T-helper 2 cell treated with Interferon-gamma antibody and Interleukin-4, amounts not matched to agents 5 μg/mL and 100 μg/mL, for 36 hours (primary cell): ENCODE measurements at places on chromosomes 12 and 14.

- H3K4me3 ChIP-seq: no peak overlapping the region
- H3K36me3 ChIP-seq: no peaks in the 10 kb centered on the region
- no peak for DNase-seq
- peaks cover 18% of the 10 kb centered on the region for H3K4me1 ChIP-seq
- no peak overlapping the region for H3K27ac ChIP-seq
- peaks cover 7% of the 10 kb centered on the region for H3K27me3 ChIP-seq
These were observed 41.7 kb upstream of the ITPR2 start for GRCh38 chr12:26874501-26875296.

DNA sequence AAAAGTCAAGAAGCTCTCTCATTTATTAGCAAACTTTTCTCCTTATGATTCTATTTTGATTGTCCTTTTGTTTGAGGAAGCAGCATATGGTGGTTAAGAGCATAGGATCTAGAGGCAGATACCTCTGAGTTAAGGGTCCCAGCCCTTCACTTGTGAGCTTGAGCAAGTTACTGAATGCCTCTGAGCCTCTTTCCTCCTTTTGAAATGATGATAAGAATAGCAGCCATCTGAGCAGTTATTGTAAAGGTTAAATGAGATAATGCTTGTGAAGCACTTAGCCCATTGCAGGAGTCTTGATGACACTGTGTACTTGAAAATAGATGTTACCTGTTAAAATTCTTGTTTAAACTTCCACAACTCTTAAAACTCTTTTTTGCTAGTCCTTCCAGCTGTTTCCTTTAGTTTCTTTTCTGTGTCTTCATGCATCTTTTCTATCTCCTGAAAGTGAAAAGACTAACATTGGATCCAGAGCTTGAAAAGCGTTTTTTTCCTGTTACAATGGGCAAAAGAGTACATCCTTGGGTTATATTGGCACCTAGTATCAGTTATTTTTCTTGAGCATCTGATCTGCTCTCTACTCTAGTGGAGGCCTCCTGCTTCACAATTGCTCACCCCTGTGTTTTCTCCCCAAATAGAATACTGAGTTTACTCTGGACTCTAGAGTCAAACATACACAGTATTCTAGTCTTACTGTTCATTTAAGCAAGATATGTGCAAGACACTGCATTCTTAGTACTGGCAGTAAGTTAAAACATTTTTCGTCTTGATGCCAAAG lies 3.1 kb downstream of the HIF1A start:
- no peaks in the 10 kb centered on the region for H3K27me3 ChIP-seq
- peak overlapping the region; percentile 98 for H3K4me3 ChIP-seq
- no peak for DNase-seq
- peaks cover 45% of the 10 kb centered on the region for H3K4me1 ChIP-seq
- H3K27ac ChIP-seq: peak overlapping the region; percentile 85

DNA sequence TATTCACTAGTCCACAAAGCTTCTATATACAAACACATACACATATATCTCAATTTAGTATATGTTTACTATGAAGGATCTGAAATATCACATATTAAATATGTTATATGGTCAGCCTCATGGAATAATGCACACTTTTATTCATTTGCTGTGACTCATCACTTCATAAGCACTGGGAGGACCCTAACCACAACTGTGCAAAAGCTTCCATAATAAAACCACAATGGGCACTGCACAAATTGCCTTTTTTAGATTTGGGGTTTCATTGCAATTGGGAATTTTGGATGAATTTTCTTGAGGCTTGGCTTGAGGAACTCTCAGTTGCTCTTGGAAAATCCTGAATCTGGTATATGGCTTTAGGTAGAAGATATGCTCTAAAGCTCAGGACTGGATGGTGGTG lies 399.4 kb downstream of the C12orf75 start:
- peaks cover 9% of the 10 kb centered on the region for H3K27me3 ChIP-seq
- H3K4me3 ChIP-seq: no peak overlapping the region
- no peak for DNase-seq

DNA sequence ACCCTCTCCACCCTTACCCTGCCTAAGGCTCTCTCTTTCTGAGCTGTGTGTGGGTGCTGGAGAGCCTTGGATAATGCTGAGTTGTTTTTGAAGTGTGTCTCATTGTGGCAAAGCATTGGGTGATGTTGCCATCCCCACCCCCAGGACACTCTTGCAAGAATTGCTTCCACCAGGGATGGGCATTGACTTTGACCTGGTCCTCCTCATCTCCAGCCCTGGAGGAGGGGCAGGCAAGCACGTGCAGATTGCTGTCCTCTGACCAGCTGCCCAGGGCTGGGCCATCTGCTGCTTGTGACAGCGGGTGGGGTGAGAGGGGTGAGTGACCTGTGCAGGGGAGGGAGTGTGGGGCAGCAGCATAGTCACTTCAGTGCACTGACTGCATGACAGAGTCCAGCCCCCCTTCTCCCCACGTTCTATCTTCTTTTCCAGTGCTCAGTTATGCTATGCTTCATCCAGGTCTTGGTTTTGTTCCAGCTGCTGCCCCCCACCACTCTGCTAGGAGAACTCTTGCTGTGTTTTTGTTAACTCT lies 26.2 kb downstream of the SUSD6 start:
- peaks cover 67% of the 10 kb centered on the region for H3K4me1 ChIP-seq
- H3K4me3 ChIP-seq: peak overlapping the region; percentile 66
- H3K27me3 ChIP-seq: no peaks in the 10 kb centered on the region
- no peak for DNase-seq
- H3K36me3 ChIP-seq: peaks cover 35% of the 10 kb centered on the region
- H3K27ac ChIP-seq: peak overlapping the region; percentile 94

DNA sequence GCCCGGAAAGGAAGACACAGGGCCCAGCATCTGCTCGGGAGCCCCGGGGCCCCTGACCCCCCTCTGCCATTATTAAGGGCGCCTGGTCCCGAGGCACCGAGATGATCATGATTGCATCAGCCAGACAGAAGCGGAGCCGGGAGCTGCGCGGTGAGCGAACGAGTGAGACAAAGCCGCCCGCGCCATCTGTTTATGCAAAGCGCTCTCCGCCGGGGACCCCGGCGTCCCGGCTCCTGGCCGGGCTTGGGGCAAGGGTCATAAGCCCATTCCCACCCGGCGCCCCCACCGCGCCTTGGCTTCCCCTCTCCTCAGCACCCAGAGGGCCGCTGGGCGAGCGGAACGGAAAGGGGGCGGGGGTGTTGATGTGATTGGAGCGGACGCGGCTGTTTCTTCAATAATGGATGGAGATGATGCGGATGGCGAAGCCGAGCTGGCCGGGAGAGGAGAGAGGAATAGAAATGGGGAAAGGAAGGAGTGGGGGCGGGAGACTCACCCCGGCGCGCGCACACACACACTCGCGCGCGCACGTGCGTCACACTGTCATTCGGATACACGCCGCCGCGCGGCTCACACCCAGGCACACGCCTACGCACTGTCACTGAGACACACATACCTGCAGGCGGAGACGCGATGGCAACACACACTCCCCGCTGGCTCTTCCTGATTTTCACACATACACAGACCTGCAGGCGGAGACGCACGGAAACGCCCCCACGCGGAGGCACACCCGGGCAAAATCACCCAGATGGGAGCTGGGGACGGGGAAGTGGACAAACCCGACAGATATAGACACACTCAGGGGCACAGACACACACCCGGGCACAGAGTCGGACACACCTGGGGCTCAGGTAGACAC lies 10.7 kb downstream of the STAC3 start:
- peaks cover 54% of the 10 kb centered on the region for H3K4me1 ChIP-seq
- peak overlapping the region; percentile 85 for H3K27ac ChIP-seq
- peaks cover 2% of the 10 kb centered on the region for H3K36me3 ChIP-seq
- peak; percentile 79 for DNase-seq
- peaks cover 45% of the 10 kb centered on the region for H3K27me3 ChIP-seq

DNA sequence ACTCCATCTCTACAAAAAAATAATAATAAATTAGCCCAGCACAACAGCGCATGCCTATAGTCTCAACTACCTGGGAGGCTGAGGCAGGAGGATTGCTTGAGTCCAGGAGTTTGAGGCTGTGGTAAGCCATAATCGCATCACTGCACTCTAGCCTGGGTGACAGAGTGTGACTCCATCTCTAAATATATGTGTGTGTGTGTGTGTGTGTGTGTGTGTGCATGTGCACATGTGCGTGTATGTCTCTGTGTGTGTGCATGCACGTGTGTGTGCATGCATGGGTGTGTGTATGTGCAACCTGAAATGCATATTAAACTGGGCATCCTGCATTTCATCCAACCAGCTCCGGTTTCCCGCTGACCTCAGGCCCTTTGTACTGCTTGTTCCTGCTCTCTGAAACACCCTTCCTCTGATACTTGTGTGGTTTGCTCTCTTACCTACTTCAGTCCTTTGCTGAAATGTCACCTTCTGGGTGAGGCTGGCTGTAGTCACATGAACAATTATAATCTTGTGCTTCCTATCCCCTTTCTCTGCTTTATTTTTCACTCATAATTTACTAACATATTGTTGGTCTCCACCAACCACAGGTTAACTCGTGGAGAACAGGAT lies 46.9 kb downstream of the PHLDA1 start:
- H3K4me1 ChIP-seq: peaks cover 41% of the 10 kb centered on the region
- peaks cover 12% of the 10 kb centered on the region for H3K36me3 ChIP-seq
- no peaks in the 10 kb centered on the region for H3K27me3 ChIP-seq
- peak overlapping the region; percentile 69 for H3K27ac ChIP-seq
- DNase-seq: no peak

DNA sequence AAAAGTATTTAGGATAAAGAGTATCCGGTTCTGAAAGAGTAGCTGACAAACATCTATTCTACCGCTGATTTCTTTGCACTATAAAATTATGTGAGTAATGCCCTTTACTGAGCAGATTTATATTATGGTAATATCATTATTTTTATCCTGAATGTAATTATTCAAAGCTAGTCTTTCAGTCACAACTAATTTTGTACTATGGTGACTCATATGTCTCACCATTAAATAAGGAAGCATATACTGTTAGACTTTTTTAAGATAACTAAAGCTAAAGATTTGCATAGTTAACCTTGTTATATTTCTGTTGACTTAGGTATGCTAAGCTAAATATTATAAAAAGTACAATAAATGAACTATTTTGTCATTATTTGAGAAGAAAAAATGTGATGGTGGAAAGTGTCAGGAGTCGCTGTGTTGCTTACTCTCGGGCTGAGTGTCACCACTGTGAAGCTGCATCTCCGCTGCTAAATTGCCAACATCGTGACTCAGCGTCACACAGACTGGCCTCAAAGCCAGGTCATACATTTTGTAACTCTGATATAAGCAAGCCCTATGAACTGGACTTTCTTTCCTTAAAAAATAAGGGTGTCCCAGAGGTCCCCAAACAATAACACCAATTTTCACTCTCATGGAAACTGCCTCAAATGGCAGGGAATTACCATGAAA lies 69.1 kb upstream of the SSTR1 start:
- no peaks in the 10 kb centered on the region for H3K27me3 ChIP-seq
- DNase-seq: no peak
- H3K4me3 ChIP-seq: no peak overlapping the region
- H3K4me1 ChIP-seq: no peaks in the 10 kb centered on the region
- H3K27ac ChIP-seq: no peak overlapping the region

GRCh38 chr12:13062669-13063068 lies 18.5 kb downstream of the FAM234B start:
- peaks cover 7% of the 10 kb centered on the region for H3K4me1 ChIP-seq
- H3K36me3 ChIP-seq: peaks cover 3% of the 10 kb centered on the region
- H3K27me3 ChIP-seq: no peaks in the 10 kb centered on the region
- DNase-seq: no peak
- no peak overlapping the region for H3K4me3 ChIP-seq

GRCh38 chr12:25384038-25384892 lies 133.5 kb upstream of the KRAS start:
- H3K4me3 ChIP-seq: peak overlapping the region; percentile 93
- H3K27me3 ChIP-seq: peaks cover 5% of the 10 kb centered on the region
- peak overlapping the region; percentile 99 for H3K27ac ChIP-seq
- no peak for DNase-seq

- peaks cover 9% of the 10 kb centered on the region for H3K27me3 ChIP-seq
- no peaks in the 10 kb centered on the region for H3K4me1 ChIP-seq
- H3K4me3 ChIP-seq: no peak overlapping the region
- no peak overlapping the region for H3K27ac ChIP-seq
- DNase-seq: no peak
These were observed 74.7 kb downstream of the NUAK1 start for GRCh38 chr12:106063826-106064720.

DNA sequence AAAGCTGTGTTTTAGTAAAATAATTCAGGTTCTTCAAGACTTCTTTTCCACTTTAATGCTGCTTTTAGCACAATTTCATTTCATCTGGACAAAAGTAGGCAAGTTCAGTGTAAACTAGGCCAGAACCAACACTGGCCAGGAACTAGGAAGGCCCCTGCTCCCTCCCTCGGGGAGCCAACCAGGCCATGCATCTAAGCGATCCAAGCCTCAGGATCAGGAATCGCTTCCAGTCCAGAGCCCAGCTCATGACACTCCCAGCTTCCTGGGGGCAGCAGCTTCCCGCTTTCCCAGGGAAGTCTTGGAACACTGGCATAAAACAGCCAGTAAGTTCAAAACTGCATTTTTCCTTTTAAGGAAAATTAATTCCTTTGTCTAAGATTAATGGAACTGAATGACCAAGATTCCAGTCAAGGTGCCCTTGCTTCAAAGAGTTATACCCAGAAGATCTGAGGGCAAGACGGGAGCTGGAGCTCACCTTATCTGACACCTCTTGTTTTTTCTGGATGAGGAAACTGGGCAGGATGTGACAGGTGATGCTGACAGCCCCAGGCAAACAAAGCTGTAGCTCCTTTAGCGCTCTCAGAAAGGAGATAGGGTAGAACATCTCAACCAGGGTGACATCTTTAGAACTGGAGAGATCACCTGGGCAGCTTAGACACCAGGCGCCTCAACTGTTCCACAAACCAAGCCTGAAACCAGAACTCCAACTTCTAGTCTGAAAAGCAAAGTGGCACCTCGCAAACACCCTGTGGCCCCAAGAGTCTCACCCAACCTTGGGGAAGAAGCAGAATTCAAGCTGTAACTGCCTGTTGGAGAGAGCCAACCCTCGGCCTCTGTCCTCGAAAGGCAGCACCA lies 61.4 kb upstream of the PNMA1 start:
- DNase-seq: no peak
- H3K27ac ChIP-seq: no peak overlapping the region
- no peaks in the 10 kb centered on the region for H3K27me3 ChIP-seq
- H3K4me1 ChIP-seq: peaks cover 60% of the 10 kb centered on the region
- no peak overlapping the region for H3K4me3 ChIP-seq

- no peak overlapping the region for H3K4me3 ChIP-seq
- H3K4me1 ChIP-seq: no peaks in the 10 kb centered on the region
- DNase-seq: no peak
- H3K27ac ChIP-seq: no peak overlapping the region
These were observed 649.0 kb downstream of the TMTC2 start for GRCh38 chr12:83335748-83336147.

DNA sequence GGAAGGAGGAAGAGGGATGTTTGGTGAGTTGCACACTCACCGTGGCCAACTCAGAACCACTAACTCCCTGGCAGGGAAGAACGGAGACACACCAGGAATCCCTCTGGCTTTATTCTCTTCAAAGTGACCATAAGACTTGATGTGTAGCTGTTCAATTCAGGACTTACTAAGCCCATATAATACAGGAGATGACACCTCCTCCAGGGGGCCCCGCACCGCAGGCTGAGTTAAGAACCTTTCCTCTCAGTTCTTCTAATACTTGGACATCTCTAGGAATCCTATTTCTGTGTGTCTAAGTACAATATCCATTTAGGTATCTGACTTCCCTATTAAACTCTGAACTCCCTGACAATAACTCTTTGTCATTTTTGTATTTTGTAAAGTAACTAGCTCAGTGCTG lies 49.5 kb downstream of the DCAF4 start:
- H3K4me3 ChIP-seq: no peak overlapping the region
- no peak for DNase-seq
- H3K27ac ChIP-seq: no peak overlapping the region

GRCh38 chr14:103279142-103280025 lies 54.7 kb upstream of the EIF5 start:
- H3K27me3 ChIP-seq: peaks cover 72% of the 10 kb centered on the region
- no peaks in the 10 kb centered on the region for H3K36me3 ChIP-seq
- no peaks in the 10 kb centered on the region for H3K4me1 ChIP-seq
- H3K4me3 ChIP-seq: no peak overlapping the region
- H3K27ac ChIP-seq: no peak overlapping the region
